Foreskin keratinocyte (primary cell): ENCODE measurements at places on chromosomes 5 and 9.
A peak's percentile ranks its signal among the peaks of the same experiment; 100 is the strongest.

DNA sequence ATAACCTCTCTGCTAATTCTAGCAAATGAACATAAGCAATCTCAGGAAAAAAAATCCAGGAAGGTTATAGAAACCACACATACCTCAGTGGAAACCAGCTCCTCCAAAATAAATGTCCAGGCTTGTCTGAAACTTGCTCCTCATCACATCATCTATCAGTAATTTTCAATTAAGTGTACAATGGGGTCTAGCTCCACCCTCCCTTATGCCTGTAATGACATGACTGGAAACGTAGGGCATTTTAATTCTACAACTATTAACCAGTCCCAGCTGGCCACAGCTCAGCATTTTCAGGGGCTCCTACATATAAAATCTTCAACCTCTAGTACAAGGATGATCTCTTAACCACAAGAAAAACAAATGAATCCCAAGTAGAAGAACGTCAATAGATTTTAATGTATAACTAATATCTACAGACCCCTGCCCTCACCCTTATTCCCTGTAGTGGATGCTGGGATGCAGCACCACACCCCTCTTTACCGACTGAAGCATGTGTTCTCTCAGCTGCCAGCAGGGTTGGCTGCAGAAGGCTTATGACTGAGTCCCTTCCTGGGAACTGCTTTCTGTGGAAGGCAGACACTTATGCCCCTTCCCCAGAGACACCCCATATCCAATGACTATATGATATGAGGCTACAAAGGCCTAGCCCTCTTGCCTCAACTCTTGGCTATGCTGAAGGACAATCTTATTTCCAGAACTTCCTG lies 6.8 kb downstream of the TSSK1B start:
- DNase-seq, result peak; percentile 92

- DNase-seq, result no peak
These were observed 143.5 kb downstream of the OLFM1 start for GRCh38 chr9:135230817-135231520.

- DNase-seq, result peak; percentile 97
These were observed 285.7 kb downstream of the DNAH5 start for GRCh38 chr5:13658761-13659160.

GRCh38 chr5:177601577-177602457 lies 1.9 kb downstream of the B4GALT7 start:
- no peak for DNase-seq

DNA sequence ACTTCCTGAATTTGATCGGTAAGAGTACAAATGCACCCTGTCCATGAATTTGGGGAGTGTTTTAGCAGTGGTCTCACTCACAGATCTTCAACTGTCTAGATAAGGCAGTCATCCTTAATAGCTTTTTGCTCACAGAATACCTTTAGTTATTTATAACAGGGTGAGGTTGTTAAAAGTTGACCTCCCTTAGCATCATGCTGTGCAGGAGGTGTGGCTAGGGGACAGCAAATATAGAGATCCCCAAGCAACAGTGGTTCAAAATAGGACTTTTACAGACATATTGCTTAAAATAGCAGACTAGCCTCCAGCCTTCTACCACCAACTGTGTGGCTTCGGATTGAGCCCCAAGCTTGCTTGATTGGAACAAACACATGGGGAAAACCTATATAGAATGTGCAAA lies 724.4 kb downstream of the TLE1 start:
- DNase-seq, result no peak

- DNase-seq, result peak; percentile 11
These were observed 772 bp downstream of the DCAF10 start for GRCh38 chr9:37801287-37801850.

GRCh38 chr9:127813686-127814226 lies 11.1 kb downstream of the FPGS start:
- DNase-seq, result no peak

GRCh38 chr5:177472460-177473442 lies 683 bp downstream of the DBN1 start:
- DNase-seq, result no peak

DNA sequence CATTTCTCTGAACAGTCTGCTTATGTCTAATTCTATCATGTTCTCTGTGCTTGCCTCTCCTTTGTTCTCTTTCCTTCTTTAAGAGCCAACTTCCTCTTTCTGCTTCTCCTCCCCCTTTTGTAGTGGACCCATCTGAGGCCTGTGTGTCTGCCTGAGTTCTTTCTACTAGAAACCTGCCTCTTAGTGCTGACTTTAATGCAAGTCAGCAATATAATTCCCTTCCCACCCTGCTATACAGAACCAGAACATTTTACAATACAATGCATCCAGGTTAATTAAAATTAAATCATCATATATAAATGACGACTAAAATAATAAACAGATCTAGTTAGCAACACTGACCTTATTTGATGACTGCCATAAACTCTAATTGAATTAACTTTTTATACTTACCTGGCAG lies 82.6 kb upstream of the GAS1 start:
- DNase-seq, result no peak

DNA sequence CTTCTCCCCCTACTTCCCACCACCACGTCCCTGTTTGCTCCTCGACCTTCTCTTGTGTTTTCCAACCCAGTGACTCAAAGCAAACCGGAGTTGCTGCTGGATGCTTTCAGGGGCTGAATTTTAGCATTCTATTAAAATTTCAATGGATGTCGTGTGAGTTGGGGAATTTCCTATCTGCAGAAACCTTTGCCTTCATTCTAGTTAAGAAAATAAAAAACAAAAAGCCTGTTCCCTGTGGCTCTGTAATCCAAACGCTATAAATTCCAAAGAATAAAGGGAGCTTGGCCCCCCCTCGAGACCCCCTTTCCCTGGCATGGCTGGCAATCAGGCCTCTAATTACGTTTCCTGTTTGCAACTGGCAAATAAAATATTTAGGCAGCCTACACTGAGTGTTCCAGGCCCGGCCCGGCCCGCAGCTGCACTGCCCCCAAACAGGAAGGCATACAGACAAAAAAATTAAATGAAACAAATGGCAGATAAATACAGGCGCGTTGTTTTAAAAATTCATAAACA lies 139.4 kb upstream of the PPP1R26 start:
- DNase-seq, result no peak

GRCh38 chr5:60437308-60437707 lies 262.7 kb downstream of the DEPDC1B start:
- DNase-seq, result no peak

DNA sequence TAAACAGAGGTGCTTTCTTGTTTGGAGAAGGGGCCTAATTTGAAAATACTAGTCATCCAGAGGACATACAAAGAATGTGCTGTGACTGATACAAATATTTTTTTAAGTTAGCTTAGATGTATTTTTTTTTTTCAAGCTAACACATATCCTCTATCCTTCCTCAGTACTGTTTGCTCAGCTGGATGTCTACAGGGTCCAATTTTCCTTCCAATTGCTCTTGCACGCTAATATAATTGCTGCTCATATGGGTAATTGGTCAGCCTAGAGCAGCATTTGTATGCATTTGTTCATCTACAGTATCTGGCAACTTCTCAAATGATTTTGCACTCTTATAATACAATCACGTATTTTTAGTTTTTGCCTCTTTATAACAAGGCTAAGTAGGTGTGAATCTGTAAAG lies 84.7 kb downstream of the ZDHHC21 start:
- no peak for DNase-seq

DNA sequence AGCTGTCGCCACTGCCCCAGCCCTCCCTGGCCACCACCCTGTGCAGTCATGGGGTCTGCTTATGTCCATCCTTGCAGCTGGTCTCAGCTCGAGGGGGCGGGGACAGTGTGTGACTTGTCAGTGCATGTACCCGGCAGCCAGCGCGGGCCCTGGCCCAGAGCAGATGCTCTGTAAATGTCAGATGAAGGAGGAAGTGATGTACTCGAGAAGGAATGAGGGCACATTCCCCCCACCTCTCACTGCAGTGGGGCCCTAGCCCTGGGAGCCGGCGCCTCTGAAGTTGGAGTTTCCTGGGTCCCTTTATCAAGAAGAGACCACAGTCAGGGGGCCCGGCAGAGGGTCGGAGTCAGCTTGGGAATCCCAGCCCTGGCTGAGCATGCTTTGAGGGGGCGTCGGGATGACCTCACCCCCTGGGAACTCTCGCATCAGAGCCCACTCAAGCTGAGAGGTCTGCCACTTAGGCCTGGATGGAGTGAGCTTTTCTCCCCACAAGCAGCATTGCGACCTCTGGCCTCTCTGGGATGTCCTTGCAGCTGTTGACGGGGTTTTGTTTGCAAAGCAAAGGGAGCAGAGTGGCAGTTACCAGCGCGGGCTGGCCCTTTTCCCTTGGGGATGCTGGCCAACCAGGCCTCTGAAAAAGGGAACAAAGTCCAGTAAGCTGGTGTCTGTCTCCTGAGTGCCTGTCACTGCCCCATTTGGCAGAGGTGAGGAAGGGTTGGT lies 19.0 kb downstream of the NEURL1B start:
- peak; percentile 75 for DNase-seq

GRCh38 chr5:2752059-2752820 lies 763 bp upstream of the IRX2 start:
- DNase-seq, result no peak

DNA sequence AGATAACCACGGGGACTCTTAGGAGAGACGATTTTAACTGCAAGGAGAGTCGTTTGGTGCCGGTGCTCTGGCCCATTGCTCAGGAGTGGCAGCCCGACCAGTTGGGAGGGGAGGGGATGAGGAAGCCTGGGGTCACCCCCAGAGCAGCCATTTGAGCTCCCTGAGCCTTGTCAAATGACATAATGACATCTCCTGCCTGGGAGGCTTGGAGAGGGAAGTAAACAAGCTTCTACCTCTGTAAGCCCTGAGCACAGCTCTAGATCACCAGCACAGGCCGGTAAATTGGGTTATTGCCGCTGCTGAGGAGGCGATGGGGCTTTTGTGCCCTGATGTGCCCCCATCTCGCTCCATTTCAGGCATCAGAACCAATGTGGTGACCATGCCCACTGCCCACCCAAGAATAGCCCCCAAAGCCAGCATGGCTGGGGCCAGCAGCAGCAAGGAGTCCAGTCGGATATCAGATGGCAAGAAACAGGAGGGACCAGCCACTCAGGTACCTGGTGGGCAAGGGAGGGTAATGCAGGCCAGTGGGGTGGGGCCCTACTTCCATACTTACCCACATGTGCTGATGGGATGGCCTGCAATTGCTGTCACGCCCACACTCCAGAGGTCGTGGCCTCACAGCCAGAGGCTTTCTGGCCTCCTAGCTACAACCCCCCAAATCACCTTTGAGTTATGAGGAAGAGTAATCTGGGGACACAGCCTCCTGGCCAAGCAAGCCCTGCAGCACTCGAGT lies 23.0 kb downstream of the CD74 start:
- DNase-seq, result no peak

DNA sequence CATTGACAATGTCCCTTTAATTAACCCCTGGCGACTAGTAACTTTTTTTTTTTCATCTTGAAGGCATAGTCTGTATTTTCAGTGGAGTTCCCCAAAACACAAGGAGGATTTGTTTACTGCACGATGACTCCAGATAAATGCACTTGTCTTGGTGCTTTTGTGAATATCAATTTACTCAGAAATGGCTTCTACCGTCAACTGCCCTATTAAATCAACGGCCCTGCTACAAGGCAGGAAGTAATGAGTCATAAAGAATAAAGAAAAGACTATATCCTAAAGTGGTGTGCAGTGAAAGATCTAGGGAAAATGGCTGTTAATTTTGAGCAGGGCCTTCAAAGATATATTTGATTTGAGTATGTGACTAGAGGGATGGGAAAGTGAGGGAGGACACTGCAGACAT lies 388.3 kb upstream of the CHD1 start:
- no peak for DNase-seq

DNA sequence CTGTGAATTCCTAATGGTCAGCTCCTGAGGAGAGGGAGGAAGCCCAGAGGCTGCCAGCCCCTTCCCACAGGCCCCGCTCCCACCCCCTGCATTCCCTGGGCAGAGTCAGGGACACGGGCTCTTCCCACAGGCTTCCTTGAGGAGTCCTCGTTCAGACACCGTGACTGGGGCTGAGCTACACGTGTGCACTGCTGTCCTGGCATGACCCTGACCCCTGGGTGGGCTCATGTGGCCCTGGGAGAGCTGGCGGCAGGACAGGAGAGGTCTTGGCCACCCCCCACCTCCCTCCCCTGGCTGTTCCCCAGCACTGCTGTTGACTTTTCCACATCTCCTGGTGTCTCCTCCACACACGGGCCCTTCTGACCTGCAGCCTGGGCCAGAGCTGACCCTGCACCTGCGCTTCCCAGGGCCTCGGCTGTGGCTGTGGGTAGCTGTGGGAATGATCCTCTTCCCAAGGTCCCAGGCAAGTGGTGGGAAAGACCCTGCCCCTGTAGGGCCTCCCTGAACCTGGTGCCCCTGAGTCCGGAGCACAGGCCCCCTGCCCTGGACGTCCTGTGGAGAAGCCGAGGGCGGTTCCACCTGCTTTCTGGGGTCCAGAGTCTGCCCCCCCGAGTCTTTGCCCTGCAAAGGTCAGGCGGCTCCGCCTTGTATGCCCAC lies 56.5 kb upstream of the NKD2 start:
- no peak for DNase-seq

- no peak for DNase-seq
These were observed 16.8 kb upstream of the NSD1 start for GRCh38 chr5:177116631-177117373.

- no peak for DNase-seq
These were observed 220.4 kb downstream of the TRPM3 start for GRCh38 chr9:70901013-70901412.

GRCh38 chr5:150621301-150621700 lies 19.2 kb upstream of the SYNPO start:
- no peak for DNase-seq

DNA sequence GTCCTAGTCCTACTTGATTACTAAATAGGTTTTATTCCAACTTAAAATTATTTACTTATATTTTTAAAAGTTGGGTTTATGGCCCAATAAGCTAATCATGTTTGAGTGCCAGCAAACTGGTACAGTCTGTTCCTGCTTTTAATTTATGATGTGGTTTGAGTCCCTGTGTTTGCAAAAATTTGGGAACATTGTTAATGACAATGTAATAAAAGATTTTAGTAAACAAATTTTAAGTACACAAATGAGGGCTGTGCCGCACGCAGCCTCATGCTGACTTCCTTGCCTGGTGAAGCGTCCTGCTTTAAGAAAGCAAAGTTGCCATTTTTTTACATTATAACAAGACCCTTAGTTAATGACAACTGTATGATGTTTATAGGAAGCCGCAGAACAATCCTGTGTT lies 96.8 kb upstream of the MAP1B start:
- no peak for DNase-seq

DNA sequence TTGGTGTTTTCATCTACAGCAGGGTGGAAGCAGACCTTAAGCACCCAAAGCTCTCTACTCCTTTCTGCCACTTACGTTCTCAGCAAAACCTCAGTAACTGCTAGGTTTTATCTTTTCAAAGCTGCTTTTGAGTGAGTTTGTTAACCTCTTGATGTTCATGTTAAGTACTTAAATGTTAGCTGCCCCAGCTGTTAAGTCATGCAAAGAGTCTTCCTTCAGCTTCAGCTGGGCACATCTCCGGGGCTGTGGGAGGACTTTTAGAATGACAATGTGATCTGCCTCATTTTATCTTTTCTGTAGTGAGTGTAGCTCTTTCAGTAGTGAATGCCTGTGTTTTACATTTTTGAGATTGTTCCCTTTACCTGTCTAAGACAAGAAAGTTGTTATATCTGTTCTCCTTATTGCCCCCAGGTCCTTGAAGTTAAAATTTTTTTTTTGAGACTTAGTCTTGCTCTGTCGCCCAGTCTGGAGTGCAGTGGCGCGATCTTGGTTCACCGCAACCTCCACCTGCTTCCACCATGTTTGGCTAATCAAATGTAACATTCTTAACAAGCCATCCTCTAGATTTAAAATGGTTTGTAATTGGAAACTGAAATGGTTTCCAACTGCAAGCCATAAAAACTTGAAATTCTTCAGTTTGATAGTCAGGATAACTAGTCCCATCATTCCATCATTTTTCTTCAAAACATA lies 19.6 kb downstream of the KDM4C start:
- no peak for DNase-seq

- no peak for DNase-seq
These were observed 170.8 kb downstream of the MACROH2A1 start for GRCh38 chr5:135228222-135228621.
